Activated B cell treated with CpG ODN at 0.5 μM for 24 hours (primary cell): ENCODE measurements at places on chromosomes 1 and 21.

DNA sequence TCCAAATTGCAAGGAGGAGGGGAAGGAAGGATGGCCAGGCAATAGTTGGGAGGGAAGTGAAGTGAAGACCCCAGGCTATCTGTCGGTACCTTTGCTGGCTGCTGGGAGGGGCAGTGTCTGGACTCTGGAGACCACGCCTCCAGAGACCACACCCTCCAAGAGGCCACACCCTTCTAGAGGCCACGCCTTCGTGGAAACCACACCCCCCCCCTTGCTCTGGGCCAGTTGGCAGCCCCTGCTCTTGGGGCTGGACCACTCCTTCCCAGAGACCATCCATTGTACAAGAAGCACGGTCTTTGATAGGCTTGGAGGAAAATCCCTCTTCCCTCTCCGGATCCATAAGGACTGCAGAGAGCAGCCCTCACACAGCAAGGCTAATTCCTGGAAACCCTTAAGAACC lies 73.1 kb downstream of the RYR2 start:
- DNase-seq, result no peak

DNA sequence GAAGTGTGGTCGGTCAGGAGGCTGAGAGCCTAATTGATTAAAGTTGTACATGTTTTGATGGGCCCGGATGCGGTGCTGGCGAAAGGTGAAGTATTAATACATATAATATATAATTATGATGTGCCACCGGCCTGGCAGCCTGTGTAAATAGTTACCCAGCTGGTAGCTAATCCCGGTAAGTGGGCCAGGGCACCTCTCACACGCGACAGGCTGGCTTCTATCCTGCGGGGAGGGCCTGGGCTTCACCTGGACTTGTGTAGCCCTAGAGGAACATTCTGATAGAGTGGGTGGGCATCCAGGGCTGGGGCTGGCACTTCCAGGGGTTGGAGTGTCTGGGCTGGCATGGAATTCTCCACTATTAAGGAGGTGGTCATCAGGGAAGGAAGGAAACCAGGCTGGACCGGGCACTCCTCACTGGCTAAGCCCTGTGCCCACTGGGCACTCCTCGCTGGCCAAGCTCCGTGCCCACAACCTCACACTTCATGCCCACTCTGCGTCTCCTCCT lies 48.3 kb downstream of the IGSF21 start:
- DNase-seq, result no peak

GRCh38 chr1:113353580-113353979 lies 36.7 kb upstream of the MAGI3 start:
- DNase-seq, result no peak

DNA sequence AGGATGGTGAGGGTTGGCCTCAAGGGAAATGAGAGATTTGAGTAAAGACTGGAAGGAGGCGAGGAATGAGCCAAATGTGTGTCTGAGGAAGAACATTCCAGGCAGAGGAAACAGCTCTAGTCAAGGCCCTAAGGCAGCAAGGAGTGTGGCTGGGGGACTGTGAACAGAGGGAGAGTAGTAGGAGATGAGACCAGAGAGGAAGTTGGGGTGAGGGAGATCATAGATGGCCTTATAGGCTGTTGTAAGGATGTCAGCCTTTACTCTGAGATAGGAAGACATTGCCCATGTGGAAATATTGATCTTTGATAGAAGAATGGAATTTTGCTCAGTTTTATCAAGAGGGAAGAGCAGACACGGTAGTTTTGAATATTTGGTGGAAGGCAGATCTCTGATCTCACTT lies 55.2 kb upstream of the ARTN start:
- no peak for DNase-seq

GRCh38 chr1:54255026-54255702 lies 55.2 kb downstream of the MRPL37 start:
- DNase-seq, result no peak

DNA sequence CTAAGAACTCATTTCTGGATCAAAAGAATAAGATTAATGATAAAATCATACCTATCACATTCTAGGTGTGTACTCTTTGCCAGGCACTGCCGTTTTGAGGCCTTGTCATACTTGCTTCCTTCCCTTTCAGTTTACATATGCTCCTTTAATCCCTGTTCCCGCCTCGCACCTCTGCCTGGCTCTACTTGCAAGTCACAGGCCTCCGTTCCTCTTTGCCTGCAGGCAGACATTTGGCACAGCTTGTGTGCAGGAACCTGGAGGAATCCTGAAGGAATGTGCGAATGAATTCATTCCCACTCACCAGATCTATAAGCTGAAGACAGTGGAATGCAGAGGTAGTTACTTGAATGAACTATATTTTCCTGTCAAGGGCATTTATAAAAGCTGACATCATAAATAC lies 13.8 kb downstream of the WLS start:
- DNase-seq, result no peak
